ENCODE measurements at places on chromosomes 4 and X.
A peak's percentile ranks its signal among the peaks of the same experiment; 100 is the strongest.

- no peak for DNase-seq
Measured at GRCh38 chr4:14529653-14530052, 472.6 kb upstream of the CPEB2 start.

DNA sequence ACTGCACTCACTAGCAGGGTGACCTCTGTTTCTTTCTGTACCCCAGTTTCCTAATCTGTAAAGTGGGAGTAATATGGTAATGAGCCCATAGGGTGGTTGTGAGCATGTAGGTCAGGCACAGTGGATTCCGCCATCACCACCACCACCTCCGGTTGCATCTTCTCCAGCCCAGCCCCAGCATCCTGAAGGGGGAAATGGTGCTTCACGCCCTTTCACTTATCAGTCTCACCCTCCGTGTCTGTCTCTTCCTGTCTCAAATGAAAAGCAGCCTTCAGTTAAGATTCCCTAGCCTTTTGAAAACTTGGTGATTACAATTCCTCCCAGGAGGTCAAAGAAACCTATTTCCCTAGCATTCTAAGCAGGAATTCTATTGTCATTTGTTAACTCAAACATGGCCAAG is 16.9 kb upstream of the XPNPEP2 start:
- DNase-seq = no peak

DNA sequence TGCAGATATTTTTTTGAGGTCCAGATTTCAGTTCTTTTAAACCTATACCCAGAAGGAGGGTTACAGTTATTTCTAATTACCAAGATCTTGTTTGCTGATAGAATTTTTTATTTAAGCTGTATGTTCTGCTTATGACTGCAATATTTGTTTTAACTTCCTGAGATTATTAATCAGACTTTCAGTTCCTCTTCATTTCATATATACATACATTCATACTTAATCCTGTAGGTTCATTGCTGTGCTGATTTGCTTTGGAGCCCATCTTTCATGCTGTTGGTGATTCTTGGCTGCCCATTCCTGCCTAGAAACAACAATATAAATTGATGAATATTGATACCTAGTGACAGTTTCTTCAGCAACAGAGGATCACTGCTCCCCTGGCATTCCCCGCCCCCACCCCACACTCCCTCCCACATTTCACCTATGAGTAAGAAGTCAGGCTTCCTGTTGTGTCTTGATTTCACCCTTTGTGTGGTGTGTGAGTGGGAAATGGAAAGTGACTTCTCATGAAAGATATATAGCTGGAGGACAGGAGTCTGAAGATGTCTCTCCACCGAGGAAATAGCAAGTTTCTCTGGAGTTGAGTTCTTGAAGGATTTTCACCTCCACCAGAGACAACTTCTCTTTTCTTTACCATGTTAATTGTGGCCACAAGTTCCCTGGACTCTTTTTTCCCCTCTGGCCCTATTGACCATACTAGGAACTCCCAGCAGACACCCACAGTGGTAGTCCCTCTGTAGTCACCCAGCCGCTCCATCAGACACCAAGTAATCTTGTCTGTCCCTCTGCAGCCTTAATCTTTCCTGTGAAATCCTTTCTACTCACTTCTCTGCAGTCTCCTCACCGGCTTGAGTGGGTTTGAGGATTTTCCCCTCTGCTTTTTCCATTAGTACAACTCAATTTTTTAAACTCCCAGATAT is 118.4 kb downstream of the ASB9 start:
- DNase-seq = no peak

- DNase-seq = no peak
Measured at GRCh38 chr4:153880983-153881382, 92.1 kb upstream of the SFRP2 start.

DNA sequence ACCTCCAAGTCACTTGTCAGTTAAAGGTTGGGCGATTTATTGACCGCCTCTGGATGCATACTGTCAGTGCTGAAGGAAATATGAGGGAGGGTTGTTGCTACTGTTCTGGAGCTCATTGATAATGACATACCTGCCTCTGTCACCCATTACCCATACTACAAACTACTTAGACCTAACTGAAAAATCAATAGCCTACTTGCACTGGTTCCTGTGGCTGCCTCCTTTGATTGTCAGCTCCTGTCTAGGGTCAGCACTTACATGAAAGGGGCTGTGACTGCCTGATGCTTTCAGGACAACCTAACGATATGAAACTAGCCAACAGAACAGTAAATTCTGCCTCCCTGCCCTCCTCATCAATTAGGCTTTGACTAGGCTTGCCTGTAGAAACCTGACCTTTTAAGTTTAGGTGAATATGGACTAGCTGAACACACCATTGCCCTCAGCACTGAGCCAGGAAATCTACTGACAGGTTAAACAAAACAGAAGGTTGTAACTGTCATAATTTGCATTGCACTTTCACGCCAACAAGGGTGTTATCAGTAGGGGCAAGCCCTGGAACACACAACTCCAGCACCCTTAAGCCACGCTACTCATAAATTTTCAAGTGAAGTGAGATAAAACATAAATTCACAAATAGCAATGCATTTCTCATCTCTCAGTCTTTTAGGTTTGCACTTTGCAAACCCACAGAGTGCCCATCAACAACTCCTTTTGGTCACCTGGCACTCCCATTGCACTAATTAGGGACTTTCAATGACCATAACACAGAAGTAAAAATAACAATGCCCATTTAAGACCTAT is 9.0 kb upstream of the MAB21L2 start:
- peak; percentile 45 for DNase-seq

GRCh38 chrX:112368371-112368770 is 285.8 kb upstream of the TRPC5 start:
- no peak for DNase-seq

DNA sequence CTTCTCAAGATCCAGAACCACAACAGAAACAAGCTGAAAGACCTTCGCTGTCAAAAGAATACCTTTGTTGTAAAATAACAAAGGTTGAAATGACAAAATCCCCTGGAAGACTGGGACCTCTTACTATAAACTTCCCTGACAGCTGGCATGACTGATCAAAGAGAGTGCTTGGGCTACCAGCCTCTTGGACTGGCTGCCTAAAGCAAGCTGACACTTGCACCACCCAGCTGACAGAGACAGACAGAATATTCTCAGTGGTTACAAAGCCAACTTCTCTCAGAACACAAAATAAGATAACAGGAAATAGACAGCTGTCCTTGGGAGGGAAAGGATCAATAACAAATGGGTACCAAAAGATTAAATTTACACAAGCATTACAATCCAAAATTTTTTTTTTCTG is 241.7 kb upstream of the SPOCK3 start:
- no peak for DNase-seq

DNA sequence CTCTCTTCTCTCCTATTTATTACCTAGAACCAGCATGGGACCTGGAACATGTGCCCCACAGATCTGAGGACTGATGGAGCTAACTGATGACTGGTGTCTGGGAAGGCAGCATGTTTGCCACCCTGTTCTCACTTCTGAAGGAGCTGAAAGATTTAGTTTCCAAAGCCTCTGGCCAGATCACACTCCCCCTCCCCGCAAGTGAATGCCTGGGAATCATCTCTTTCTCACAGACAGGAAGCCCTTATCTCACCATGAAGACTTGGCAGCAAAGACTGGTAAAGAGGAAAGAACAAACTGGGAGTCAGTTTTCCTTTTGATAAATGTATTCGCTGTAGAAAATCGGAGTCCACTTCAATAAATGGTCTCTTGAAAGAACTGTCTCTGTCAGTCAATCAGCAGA is 21.0 kb upstream of the PCYT1B start:
- DNase-seq = no peak

- no peak for DNase-seq
Measured at GRCh38 chrX:47313056-47313455, 57.3 kb upstream of the ZNF157 start.

DNA sequence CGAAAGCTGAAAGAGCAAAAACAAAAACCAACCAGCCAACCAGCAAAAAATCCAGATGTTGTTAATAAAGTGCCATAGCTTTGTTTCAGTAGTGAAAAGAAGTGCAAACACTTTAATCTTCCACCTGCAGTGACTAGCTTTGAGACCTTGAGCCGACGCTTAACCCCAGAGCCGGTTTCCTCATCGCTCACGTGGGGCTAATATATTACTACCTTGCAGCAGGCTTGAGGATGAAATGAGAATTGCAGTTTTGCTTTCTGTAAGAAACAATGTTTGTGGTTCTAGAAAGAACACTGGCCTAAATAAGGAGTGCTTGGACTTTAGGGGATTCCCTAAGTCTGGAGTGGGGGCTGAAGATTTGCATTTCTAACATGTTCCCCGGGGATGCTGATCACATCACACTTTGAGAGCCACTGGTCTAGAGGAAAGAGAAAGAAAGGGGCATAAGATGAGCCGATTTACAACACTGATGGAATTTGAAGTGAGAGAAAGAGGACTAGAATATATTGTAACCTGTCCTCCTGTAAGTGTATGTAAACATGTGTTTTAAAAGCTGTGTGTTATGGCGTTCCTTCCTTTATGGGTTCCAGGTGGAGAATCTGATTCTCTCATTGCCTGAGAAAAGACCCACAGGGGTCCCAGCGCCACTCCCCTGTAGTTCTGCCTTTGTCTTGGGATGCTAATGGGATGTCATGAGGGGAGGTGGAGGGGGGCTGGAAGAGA is 1.4 kb downstream of the FGF2 start:
- peak; percentile 48 for DNase-seq

DNA sequence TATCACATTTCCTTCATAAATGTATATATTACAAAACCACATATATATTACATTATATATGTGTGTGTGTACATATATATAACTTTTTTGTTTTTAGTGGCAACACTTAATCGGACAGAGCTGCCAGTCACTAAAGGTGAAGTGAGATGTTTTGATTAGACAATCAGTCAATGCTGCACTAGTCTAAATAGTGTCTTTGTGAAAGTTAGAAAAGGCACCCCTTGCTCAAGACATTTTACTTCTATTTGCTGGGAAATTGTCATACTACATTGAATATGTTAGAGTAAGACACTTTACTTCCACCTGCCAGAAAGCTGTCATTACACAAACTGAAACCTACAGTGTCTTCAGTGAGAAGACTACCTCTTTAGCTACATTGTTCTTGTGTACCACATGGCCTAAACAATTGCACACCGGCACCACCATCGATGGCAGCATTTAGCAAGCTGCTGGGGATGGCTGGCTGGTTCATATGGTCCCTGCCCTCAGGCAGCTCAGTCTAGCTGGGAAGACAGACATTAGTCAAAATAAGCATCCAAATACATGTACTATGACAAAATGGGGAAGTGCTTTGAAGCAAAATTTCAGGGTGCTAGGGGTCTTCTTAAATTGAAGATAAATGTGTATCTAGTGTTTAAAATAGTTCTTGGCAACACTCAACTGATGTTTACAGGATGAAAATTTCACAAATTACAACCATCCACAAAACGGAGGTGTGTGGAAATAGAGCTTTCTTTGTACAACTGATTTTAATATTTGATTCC is 148.1 kb upstream of the GATB start:
- DNase-seq = no peak

GRCh38 chrX:1466971-1467561 is 14.4 kb upstream of the ASMTL start:
- DNase-seq = no peak

DNA sequence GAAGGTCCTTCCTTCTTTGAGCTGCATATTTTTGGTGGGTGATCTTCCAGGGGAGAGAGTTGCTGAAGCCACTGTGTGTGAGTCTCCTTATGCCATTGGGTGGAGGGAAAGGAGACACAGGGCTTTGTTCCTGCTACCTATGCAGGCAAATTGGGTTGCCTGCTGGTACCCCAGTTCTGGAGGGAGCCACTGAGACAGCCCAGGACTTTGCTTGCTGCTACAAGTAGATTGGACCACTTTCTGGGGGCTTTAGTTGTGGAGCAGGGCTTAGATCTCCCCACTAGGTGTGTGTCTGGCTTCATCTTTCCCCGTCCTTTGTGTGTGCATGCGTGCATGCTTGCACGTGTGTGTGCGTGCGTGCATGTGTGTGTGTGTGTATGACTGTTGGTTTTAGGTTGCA is 10.0 kb downstream of the CITED1 start:
- no peak for DNase-seq
